HCEC 1CT (cell line): ENCODE measurements at places on chromosomes 3 and 15.

DNA sequence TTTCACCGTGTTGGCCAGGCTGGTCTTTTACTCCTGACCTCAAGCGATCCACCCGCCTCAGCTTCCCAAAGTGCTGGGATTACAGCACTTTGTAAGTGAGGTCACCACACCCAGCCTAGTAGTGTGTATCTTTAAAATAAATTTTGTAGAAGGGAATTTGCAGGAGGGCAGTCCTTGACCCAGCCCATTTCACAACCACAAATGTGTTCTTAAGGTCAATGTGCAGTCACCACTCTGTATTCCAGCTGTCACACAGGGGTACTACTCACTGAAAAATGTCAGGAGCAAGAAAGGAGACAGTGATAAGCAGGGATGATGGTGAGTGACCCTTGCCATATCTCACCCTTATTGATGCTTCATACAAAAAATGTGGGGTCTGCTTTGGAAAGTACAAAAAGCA lies 98.5 kb downstream of the FRMD5 start:
- peak; percentile 32 for DNase-seq

DNA sequence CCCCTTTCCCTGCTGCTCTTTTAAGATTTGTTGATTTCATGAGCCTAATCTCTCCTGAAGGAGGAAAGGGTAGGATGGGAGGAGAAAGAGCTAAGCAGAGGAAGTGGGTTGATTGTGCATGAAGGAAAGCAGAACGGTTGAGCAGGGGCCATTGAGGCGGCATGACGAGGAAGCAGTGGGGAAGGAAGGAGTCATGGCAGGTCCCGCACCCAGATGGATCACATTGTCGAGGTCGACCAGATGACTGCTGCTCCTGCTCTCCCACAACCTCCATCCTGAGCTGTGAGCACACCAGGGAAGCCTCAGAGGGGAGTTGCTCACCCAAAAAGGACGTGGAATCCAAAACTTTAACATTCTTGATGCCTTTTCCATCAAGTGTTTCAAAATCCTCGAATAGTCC lies 42.8 kb downstream of the ABTB1 start:
- no peak for DNase-seq

DNA sequence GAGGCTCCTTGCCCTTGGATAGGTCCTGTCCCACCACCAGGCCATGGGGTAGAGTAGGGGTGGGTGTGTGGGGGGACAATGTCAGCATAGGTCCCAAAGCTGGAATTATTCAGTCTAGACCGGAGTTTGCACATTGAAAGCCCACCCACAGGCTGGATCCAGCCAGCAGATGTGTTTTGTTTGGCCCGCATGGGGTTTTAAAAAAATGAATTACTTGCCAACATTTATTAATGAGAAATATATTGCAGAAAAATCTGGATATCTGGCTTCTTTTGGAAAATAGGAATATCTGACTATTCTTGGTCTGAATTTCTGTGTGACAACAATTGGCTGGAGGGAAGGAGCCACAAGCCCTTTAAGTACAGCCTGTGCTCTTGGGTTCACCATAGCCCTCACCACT lies 17.3 kb upstream of the LRIG1 start:
- DNase-seq = no peak

DNA sequence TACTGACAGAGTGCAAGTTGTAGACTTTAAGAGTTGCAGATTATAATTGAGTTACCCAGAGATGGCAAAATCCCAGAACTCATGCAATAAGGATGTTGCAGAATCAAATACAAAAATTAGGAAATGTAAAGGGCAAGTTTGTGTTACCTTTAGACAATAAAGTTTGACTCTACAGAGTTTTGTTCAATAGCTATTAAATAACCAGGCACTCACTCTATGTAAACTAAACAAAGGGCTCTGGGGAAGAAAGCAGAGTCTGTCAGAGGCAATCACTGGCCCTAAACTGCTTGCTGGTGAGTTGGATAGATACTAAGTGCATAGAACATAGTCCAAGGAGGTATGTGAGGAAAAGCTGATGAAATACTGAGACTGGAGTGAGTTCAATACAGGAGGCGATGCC lies 40.0 kb upstream of the PLCL2 start:
- no peak for DNase-seq

DNA sequence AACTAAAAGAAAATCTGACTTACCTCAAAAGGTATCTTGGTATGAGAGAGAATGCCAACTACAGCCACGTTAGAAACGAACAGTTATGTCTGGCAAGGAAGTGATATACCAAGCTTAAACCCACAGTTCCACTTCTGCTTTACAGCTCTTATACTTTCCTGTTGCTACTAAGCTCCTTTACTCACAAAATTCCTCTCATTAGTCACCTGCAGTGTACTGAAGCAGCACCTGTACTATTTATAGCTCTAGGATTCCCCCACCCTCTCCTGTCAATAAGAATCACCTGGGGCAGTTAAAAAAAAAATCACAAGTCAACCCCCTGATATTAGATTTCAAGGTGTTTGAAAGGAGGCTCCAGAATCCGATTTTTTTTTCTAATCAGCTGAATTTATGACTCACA lies 2.9 kb upstream of the TMEM266 start:
- no peak for DNase-seq

- DNase-seq = no peak
These were observed 106.9 kb downstream of the TLE3 start for GRCh38 chr15:69990566-69991421.

DNA sequence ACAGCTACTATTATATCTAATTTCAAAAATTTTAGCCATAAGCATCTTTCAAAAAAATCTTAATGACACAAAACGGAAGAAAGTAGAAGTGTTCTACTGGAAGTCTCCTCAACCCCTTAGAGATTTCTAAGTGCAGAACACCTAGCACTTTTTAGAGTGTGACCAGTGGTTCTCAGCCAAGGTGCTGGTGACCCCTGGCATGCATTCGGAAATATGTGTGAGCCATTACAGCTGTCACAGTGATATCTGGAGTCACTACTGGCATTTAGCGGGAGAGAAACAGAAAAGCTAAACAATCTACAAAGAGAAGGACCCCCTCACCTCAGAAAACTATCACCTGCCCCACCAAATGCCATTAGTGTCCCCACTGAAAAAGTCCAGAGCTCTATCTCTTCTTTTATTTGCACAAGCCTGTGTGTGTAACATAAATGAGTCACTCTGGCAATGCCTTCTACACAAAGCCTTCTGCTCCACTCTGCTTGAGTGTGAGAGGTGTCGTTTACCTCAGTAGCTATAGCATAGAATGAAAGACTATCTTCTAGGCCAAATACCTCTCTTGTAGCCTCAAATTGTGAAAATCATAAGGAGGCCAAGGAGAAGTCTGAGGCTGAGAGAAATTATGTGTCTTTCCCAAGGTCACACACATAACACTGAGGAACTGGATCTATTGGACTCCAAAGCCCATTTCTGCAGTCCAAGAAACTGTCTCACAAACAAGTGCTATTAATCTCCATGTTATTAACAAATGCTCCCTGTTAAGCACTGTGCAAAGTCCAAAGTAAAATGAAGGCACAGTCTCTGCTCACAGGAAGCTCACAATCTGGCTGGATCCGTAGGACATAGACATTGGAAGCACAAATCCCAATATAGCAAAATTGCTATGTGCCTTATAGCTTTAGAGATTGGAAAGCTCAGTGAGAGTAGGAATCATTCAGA lies 28.5 kb upstream of the KCNMB2 start:
- no peak for DNase-seq

GRCh38 chr15:101543026-101543390 lies 53.5 kb upstream of the PCSK6 start:
- no peak for DNase-seq

- DNase-seq = no peak
These were observed 10.7 kb upstream of the SMAD3 start for GRCh38 chr15:67054676-67055075.

DNA sequence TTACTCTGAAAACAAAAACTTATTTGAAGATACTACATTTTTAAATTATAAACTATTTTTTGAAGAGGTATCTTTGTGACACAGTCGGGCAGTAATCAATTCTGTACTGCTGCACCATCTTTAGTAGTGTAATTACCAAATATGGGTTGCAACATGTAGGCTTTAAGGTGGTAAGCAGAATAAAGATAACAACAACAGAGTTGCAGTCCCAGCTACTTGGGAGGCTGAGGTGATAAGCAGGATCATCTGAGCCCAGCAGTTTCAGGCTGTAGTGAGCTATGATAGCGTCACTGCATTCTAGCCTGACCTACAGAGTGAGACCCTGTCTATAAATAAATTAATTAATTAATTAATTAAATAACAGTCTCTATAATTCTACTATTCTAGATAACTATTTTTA lies 6.0 kb downstream of the PLOD2 start:
- DNase-seq = no peak

- DNase-seq = peak; percentile 81
These were observed 124.3 kb downstream of the TIGIT start for GRCh38 chr3:114418107-114418506.
